ENCODE measurements at places on chromosomes 2 and 18.

DNA sequence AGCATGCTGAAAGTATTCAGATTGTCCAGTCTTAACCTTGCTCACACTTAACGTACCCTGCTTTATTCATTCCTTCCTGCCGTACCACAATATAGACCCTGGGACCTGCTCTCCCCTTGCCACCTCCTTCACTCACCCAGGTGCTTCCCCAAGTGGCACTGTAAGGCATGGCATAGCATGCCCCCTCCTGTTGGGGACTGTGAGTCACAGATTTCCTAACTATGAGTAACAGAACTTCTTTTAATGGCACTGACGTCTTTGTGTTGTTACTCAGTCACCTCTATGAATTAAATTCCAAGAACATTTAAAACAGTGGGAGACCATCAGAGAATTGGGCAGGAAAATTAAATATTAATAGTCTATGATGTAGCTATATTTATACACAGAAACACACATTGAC is 117.2 kb downstream of the CTNNA2 start:
- DNase-seq, result no peak

GRCh38 chr18:73924307-73924706 is 223.3 kb downstream of the FBXO15 start:
- DNase-seq, result no peak

DNA sequence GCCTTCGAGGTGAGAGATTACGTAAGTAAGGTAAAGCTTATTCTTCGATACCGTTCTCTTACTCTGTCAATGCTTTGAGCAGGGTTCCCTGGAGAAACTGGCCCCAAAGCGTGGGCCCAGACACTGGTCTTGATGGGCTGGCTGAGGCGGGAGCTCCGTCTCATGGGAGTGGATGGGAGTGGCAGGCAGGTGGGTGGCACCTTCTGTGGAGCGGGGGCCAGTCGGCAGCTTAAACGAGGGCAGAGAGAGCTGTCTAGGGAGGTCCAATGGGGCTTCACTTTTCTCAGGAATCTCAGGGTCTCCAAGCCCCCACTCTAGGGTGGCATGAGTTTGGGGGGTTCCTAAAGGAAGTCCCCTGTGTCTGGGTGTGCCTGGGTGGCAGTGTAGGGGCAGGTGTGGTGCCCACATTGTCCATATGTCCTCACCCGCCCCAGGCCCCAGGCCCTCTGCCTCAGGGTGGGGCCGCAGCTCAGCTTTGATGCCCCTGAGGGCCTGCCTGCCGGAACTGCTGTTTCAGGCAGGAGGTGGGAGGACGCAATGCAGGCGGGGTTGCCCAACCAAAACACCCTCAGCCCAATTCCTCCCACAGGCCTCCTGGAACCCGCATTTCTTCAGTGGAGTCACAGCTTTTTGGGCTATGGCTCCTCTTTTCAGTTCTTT is 32.5 kb upstream of the FOSL2 start:
- no peak for DNase-seq

- DNase-seq, result no peak
Observed at GRCh38 chr2:71930049-71930681, 217.5 kb downstream of the CYP26B1 start.

- no peak for DNase-seq
Observed at GRCh38 chr2:239196474-239197021, 204.3 kb downstream of the HDAC4 start.

GRCh38 chr18:31500051-31500688 is 2.2 kb downstream of the DSG2 start:
- DNase-seq, result no peak

GRCh38 chr18:3541549-3542386 is 91.8 kb downstream of the TGIF1 start:
- no peak for DNase-seq

DNA sequence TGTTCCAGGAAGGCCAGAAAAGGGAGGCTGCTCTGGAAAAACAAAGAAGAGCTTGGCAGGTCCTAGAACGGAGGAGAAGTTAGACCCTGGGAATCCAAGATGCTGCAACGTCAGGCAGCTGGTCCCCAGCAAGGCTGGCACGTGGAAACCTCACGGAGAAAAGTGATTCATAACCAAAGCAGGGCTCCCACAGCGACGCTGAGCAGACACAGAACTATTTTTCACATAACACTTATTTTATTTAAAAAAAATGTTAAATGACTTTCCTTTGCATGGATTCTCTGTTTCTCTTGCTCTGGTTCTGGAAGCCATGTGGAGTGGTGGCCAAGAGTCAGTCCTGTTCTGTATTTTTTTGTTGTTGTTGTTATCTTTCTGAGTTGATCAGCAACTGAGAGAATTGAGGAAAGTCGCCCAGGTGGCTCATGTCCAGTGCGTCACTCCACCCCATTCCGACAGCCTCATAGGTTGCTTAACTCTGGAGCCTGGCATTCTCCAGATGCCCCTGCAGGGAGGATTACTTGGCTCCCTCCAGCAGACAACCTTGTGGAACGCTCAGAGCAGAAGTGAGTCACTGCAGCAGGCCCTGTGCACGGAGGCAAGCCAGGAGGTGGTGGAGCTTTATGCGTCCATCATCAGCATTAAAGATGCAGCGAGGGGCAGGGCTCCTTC is 229.9 kb upstream of the HDAC4 start:
- DNase-seq, result no peak

DNA sequence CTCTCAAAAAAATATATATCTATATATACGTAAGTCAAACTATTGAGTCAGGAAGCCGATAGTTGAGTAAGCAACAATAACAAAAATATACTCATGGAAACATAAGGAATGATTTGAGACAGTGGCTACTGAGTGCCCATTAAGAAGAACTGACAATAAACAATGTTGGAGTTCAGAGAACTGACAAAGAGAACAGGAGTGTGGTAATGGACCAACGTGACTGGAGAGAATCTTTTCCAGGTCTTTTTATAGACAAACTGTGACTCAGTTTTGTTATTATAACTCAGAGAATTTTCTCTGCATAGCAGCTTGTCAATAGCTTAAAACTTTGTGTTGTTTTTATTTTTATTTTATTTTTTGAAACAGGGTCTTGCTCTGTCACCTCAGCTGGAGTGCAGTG is 4.6 kb upstream of the GALM start:
- no peak for DNase-seq

- DNase-seq, result no peak
Observed at GRCh38 chr2:11578081-11578948, 44.5 kb downstream of the GREB1 start.

DNA sequence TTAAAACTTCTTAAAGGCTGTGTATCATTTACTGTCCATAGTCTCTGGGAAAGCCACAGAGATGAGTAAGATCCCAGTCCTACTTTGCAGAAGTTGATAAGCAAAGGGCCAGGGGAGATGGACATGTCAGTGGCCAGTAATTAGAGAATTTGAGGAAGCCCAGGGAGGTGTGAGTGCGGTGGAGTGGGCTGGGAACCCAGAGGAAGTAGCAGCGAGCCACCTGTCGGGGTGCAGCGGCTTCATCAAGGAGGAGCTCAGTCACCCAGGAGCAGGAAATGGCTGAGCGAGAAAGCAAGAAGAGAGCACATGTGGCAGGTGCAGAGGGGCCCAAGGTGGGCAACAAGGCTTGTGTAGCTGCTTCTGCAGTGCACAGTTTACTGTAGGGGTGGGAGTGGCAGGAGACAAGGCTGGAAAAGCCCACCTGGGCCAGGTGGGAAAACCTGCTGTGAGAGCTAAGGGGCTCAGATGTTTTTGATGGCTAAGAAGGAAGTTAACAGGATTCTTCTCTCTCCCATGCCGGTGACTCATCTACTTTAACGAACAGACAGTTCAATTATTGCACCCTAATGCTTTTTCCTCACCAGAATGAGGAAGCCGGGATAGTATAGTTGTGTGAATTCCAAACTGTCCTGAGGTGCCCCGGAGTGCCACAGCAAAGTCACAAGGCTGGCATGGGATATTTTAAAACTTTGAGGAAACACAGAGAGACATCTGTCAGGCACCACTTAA is 34.8 kb upstream of the MGAT5 start:
- no peak for DNase-seq

- DNase-seq, result no peak
Observed at GRCh38 chr2:2663401-2664036, 332.4 kb upstream of the MYT1L start.

DNA sequence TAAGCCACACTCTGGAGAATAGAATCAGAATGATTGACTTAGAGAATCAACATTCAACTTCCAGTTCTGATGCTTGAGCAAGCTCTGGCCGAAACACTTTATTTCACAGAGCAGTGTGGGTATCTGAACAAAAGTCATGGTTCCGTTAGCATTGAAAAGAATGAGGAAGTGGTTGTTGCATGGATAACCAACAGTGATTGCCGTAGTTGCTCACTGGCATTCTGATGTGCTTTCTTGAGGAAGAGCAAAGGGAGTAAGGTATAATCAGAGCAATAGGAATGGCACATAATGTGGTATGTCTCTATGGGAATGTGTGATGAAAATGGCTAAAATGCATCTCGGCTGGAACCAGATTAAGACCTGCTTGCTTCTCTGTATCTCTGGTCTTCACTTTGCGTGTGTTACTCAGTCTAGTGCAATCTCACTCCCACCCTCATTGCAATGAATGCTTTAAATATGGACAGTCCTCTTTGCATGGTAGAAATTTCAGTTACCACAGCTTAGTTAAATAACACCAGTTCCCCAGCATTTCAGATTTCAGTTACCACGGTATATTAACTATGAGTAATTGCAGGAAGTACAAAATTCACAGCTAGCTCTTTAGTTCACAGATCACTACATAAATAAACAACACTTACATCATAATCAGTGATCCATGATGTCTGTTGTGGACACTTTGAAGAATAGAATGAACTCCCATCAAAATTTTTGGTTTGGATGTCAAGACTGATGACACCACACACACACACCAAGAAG is 7.8 kb upstream of the RAB12 start:
- no peak for DNase-seq

DNA sequence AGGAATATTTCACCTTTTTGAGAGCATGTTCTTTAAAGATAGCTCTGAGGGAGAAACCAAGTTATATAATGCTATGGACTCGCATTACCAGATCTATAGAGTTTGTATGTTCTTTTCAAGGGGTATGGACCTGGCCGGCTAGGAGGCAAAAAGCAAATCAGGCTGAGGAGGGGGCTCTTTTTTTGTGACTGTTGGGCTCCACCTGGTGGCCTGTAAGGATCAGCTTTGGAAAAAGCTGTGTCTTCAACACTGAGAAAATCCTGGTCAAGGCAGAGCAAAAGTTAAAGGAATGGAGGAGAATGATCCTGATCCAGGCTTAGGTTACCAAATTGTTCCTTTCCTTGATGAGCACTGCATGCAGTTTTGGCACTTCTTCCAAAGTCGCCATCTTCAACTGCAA is 180.5 kb downstream of the DIS3L2 start:
- DNase-seq, result no peak

- DNase-seq, result no peak
Observed at GRCh38 chr2:182610231-182610630, 105.8 kb upstream of the DNAJC10 start.

DNA sequence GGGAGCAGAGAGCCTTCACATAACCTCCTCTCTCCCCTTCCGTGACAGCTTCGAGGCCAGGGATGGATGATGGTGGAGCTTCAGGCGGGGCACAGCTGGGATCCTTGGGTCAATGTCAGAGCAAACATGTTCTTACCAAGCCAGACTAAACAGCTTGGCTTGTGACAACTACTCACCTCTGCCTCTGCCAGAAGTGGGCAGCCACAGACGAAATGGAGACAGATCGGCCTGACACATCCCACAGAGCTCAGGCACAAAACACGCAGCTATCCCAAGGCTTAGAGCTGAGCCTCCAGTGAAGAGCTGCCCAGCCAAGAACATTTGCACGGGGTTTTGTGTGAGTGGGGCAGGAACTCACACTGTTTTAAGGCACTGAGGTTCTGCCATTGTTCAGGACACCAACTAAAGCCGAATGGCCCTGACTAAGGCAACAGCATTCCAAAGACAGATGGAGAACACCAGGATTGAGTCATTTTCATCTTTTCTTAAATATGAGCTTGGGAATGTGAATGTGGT is 12.8 kb downstream of the PXDN start:
- DNase-seq, result no peak

GRCh38 chr2:28280619-28281018 is 112.0 kb upstream of the FOSL2 start:
- DNase-seq, result no peak

GRCh38 chr2:28398101-28398834 is 5.6 kb downstream of the FOSL2 start:
- no peak for DNase-seq

GRCh38 chr2:138084206-138084605 is 119.9 kb downstream of the HNMT start:
- no peak for DNase-seq

DNA sequence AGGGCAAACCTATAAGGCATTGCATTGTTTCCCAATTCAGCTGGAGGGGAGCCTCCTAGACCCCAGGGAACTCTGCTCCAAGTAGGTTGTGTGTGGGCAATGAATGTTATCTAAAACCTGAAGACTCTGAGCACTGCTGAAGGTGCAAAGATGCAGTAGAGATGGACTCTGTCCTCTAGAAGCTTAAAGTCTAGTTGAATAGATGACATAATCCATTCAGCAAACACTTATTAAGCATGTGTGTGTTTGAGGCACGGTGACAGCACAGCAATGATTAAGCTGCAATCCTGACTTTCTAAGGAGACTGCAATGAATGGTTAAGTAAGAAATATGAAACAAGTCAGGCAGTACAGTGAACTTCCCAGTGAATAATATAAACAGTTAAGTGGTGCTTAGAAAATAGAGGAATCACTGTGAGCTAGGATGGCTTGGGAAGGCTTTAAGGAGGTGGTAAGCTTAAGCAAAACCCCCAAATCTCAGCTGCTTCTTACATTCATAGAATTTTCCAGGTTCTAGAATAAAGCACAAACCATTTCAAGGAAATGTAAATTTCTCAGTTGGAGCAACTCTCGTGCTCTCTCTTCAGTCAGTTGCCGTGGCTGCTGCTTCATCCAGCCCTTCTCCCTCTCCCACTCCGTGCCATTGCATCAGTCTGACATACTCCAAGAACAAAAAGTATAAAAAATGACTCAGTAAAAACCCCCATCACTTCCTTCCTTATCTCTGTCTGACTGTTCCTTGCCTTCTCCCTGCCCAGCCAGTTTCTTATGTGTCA is 19.1 kb downstream of the MXD1 start:
- no peak for DNase-seq

- DNase-seq, result no peak
Observed at GRCh38 chr2:154568413-154568812, 130.1 kb upstream of the KCNJ3 start.

DNA sequence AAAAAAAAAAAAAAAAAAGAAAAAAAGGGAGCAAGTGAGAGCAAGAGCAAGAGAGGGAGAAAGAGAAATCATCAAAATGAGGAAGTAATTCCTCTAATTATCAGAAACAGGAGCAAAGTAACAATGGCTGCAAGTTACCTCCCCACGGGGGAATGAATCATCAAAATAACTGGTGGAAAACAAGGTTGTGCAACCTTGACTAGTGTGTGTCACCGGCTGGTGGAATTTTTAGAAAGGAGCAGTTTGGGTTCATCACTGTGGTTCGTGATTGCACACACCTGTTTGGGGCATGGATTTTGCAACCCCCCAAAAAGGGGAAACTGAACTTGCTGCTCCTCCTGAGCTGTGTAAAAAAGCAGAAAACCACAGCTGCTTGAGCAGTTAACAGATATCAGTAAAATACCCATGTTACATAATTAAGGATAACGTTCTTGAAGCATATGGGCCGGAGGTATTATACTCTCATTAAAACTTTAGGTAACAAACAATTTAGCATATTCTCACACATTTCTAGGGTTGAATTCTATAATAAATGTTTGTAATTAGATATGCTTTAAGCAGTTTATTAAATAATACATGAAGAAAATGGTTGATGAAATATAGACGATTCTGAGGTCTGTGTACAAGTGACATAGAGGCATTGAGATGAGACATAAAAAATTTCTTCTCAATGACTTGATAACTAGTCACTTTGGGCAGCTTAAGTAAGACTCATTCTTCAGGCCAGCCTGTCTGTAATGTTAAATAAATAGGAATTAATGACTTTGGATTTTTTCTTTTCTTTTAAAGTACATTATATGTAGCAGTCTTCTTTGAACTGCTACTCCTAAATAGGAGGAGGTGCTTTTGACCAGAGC is 184.2 kb upstream of the ZEB2 start:
- no peak for DNase-seq

Data from anterior cingulate cortex (tissue), 58 donors.